ENCODE measurements at places on chromosomes 4 and X.
A peak's percentile ranks its signal among the peaks of the same experiment; 100 is the strongest.

GRCh38 chr4:907103-907400, 25.1 kb downstream of the GAK start:
- no peak for DNase-seq

- DNase-seq = no peak
Observed at GRCh38 chr4:128517096-128517738, 229.6 kb upstream of the PGRMC2 start.

DNA sequence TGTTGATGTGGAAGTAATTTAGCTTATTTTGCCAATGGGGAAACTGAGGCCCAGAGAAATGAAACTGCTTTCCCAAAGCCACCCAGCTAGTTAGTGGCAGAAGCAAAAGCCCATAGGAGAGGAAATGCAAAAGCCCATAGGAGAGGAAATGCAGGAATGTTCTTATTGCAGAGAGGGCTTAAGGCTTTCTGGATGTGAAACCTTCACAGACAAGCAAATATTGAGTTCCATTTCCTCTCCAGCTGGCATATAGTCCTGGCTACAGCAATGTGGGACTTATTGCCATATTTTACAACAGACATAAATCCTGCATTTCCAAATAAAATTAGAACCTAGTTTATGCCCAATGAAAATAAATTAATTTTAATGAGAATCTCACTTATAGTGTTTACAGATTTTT, 69.7 kb downstream of the TMEM154 start:
- no peak for DNase-seq

DNA sequence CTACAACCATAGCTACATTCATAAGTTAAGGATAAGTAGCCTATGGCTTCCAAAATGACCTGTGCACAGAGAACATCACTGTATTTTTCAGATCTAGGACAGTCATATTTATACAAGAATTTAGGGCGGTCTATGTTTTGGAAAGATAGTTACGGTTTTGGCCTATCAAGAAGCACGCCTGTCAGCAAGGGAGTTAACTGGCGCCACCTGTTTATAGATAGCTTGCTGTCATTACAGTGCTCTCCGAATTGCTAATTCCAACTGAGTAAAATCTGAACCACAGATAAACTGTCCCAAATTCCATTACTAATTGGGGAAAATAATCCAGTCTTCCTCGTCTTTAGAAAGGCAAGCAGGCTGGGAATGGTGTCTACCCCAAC, 646 bp downstream of the ABCB7 start:
- DNase-seq = no peak

GRCh38 chrX:10110984-10111363, 45.8 kb upstream of the CLCN4 start:
- no peak for DNase-seq

DNA sequence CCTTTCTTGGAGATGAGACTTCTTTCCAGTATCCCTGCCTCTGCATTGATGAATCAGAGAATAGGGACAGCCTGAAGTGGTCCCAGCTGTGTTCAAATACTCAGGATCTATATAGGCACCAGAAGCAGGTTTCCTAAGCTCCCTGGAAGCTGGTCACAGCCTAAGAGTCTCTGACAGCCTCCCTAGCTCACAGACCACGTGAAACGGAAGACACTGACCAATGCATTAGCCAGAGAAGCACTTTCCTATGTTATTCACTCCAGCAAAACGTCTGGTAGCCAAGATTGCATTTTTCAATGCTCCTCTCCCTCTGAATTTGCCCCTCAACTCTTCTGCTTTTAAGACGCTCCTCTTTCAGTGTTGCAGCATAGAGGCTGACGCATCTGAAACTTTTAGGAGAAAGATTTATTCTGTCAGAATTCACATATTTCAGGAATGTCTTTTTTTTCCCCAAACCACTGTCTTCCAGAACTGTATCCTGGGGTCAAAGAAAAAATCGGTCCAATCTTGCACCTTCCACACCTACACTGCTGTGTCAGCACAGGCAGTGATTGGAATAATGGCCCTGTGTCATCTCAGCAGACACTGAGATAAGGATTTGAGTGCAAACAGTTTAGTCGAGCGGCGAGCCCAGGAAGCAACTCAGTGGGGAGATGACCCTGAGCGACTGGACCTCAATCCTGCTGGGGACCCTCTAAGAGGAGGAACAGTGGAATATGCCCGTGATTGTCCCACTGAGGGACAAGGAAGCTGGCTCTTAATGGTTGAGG, 109.4 kb downstream of the SMIM20 start:
- DNase-seq = no peak

DNA sequence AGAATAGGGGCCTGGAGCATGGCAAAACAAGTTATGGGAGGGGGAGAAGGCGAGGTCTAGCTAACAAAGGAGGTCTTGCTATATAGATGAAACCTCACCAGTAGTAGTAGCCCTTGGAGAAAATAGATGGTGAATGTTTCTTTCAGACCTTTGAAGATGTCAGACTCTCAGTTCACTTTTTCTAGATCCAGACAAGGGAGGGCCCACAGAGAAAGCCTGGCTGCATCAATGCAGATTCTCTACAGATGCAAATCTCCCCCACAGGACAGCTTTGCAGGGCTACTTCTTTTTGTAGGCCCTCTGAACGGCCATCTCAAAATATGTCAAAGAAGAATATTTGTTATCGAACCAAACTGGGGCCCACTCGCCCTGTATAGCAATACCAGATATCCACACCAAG, 159.7 kb downstream of the ANK2 start:
- DNase-seq = no peak

- no peak for DNase-seq
Observed at GRCh38 chr4:78220283-78220682, 163.2 kb downstream of the FRAS1 start.

- DNase-seq = no peak
Observed at GRCh38 chrX:130654409-130654950, 248.5 kb downstream of the ENOX2 start.

GRCh38 chr4:1407657-1408333, 1.6 kb upstream of the NKX1-1 start:
- DNase-seq = no peak

- no peak for DNase-seq
Observed at GRCh38 chrX:148878371-148878770, 378.0 kb downstream of the AFF2 start.

GRCh38 chr4:104025251-104025650, 305.5 kb upstream of the TACR3 start:
- DNase-seq = no peak

DNA sequence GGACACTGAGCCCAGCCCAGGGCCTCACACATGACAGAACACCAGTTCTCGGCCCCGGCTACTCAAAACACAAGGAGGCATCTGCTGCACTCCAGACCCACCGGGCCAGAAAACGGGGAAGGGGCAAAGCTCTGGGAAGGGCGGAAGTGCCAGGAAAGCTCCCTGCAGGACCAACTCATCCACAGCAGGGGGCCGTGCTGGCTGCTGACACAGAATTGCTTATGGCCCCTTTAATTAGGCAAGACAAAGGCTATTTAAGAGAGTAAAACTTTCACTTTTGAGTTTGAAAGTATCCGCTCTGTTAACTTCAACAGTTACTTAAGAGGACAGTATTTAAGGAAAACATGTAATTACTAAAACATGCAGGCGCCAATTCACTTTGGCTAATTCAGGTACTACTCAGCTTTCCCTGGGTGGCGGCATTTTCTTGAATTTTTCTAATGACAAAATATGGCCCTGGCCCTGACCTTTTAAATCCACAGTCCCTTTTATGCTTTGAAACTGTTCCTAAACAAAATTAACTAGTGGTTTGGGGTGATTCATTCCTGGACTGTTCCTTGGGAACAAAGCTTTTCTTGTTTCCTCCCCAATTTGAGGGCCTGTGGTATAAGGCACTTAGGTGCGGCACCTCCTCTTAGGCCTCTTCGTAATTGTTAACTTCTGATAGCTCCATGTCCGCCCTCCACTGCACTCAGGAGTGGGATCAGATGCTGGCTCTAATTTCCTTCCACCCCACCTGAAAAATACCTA, 40.4 kb downstream of the NSG1 start:
- peak; percentile 68 for DNase-seq

DNA sequence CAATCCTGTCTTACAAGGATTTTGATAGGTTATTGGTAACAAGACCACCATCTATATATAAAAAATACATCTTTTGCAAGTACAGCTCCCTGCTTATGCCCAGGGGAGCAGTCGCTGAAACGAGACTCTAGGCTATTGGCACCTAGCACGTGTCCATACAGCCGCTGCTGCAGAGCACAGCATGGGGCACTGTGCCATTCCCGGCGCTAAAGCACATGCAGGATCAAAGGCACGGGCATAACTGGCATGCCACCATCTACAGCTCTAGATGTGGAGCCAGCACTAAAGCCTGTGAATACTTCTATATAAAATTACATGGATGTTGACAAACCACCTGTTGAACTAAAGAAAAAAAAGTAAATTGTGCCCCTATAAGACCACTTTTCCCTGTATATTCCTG, 144.8 kb downstream of the COL25A1 start:
- DNase-seq = no peak

DNA sequence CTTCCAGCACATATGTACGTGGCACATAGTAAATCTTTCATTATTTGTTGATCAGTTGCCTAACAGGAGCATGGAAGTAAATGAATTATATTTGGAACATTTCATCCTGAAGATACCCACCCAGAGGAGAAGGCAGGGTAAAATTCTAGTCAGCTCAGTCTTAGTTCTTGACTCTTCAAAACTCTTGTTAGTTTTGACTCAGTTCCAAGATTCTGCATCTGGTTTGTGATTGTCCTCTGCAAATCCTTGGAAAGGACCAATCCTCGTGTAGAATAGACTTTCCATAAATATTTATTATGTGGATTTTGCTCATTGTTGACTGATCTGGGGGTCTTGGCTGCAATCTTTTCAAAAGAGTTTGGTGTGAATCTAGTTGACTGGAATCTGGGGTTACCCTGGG, 257.5 kb upstream of the FAT1 start:
- DNase-seq = no peak

GRCh38 chrX:153903991-153904957, at the start of gene AVPR2:
AVPR2 (plus strand) TSS chrX:153904673; CDS start chrX:153905146, 473 bp downstream.
- DNase-seq = no peak

GRCh38 chr4:153663667-153664066, 20.4 kb upstream of the TLR2 start:
- DNase-seq = no peak

GRCh38 chr4:9594948-9595347, 150.7 kb downstream of the DEFB131A start:
- DNase-seq = no peak

- DNase-seq = no peak
Observed at GRCh38 chrX:11836284-11836683, 78.2 kb downstream of the MSL3 start.

- no peak for DNase-seq
Observed at GRCh38 chr4:88616275-88617150, 24.2 kb downstream of the HERC3 start.

DNA sequence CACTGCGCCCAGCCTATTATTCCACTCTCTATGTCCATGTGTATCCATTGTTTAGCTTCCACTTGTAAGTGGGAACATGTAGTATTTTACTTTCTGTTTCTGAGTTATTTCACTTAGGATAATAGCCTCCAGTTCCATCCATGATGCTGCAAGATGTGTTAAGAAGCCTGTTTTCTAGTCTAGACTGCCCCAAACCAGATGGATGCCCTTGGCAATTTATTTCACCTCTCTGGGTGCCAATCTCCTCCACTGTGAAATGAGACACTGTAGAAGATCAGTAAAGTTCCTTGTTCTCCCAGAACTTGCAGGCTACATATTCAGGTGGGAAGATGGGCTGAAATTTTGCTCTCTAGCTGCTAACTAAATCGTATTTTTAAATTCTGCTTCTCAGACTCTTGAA, 72.8 kb downstream of the TSPAN5 start:
- DNase-seq = no peak

DNA sequence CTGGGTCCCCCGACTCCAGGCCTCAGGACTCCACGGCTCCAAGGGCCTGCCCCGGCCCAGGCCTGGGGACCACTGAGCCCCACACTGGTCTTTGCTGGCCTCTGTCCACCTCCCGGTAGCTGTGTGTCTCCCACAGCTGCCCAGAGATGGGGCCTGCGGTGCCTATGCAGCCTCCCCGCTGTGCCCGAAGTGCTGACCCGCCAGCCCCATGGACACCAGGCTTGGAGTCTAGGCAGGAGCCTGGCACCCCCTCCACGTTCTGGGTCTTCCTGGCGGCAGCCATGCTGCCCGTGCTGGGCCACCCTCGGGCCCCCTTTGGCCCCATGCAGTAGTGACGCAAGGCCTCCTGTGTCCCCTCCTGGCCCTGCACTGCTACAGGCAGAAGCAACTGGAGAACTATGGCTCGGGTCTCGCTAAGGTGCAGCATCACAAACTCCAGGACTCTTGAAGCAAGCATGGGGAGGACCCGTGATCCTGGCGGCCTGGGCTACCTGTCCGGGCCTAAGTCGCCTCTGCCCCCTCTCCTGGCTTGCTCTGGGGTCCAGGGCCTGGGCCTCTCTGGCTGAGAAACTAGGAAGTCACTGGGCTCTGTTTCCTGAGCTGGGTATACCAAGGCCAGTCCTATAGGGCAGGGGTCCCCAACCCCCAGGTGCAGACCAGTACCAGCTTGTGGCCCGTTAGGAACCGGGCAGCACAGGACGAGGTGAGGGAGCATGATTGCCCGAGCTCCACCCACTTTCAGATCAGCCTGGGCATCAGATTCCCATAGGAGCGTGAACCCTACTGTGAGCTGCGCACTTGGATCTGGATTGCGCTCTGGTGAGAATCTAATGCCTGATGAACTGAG, 917 bp downstream of the MYL5 start:
- DNase-seq = no peak

- no peak for DNase-seq
Observed at GRCh38 chr4:89528526-89529133, 221.0 kb upstream of the GPRIN3 start.

DNA sequence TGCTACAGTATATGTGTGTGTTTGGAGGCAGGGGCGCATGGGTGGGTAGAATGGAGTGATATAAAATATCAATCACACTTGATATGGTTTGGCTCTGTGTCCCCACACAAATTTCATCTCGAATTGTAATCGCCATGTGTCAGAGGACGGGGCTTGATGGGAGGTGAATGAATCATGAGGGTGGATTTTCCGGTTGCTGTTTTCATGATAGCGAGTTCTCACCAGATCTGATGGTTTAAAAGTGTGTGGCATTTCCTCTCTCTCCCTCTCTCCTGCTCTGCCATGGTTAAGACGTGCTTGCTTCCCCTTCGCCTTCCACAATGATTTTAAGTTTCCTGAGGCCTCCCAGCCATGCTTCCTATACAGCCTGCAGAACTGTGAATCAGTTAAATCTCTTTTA, 14.8 kb downstream of the SOWAHB start:
- DNase-seq = no peak

- DNase-seq = no peak
Observed at GRCh38 chr4:7217474-7218321, 25.4 kb downstream of the SORCS2 start.

DNA sequence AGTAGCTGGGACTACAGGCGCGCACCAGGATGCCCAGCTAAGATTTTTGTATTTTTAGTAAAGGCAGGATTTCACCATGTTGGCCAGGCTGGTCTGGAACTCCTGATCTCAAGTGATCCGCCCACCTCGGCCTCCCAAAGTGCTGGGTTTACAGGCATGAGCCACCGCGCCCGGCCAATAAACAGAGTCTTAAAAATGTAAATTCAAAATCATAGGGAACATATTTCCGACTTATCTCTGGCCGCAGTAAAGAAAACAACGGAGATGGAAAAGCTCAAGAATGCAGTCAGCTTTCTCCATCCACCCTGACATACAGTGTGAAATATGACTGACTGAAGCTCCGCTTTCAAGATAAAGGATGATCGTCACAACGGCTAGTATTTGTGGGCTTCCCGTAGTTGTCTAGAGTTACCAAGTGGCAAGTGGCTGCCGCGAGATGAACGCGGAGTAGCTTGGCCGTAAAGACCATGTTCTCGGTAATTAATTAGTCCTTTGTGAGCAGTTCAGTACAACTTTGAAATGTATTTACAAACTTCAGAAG, 495.1 kb upstream of the FAT1 start:
- DNase-seq = no peak

Data from WTC11 (cell line).